ENCODE measurements at places on chromosomes 1 and 21.

- no peak for DNase-seq
Measured at GRCh38 chr1:211591980-211592493, 13.1 kb upstream of the SLC30A1 start.

- peak; percentile 51 for DNase-seq
Measured at GRCh38 chr21:45515241-45516061, 26.8 kb downstream of the SLC19A1 start.

DNA sequence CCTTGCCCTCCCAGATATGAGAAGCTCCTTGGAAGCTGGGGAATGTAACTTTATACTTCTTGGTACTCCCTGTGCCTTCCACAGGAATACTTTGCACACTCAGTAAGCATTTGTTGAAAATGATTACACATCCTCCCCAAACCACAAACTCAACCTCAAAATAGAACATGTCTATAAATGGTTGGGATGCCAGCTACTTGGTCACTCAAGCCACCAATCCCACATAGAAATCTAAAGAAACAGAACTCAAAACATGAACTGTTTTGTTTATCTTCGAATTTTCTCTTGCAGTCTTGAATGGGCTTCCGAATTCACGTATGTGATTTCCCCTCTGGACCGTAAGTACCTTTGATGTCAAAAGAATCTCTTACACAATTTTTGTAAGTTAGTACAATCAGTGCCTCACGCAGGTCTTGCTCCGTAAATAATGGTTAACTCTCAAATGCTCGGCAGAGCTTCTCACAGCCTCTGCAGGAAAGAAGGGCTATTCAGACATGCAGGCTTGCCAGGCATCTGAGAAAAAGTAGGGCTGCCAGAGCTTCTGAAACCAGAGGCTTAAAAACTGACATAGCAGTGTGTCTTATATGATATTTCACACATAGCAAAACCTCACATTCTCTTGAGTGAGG lies 26.9 kb downstream of the SORT1 start:
- DNase-seq, result no peak

- no peak for DNase-seq
Measured at GRCh38 chr21:29568020-29568697, 269.4 kb downstream of the BACH1 start.

GRCh38 chr1:92805216-92805615 lies 20.3 kb upstream of the EVI5 start:
- DNase-seq, result no peak

GRCh38 chr1:155645648-155646047 lies 35.6 kb downstream of the MSTO1 start:
- DNase-seq, result no peak
